ENCODE measurements at places on chromosomes 5 and 9. TPM values are rescaled to one million over a fixed set of nuclear protein-coding genes. Genes with fewer than 3 reads are reported as not detected.

DBH gene
- total RNA-seq, result 2.0 TPM

GPRIN1 gene
- total RNA-seq, result 56.5 TPM

F2RL2 gene
- total RNA-seq, result not detected

ERP44 gene
- 19.2 TPM for total RNA-seq

FOCAD gene
- 111 TPM for total RNA-seq

PCDHGA9 gene
- 18.4 TPM for total RNA-seq

ITGA1 gene
- 7.3 TPM for total RNA-seq

SPAG8 gene
- 9.9 TPM for total RNA-seq

PROB1 gene
- 3.2 TPM for total RNA-seq

SPATA31A3 gene
- not detected for total RNA-seq

CCNG1 gene
- total RNA-seq, result 44.0 TPM

SPEF2 gene
- 19.5 TPM for total RNA-seq

C5orf52 gene
- total RNA-seq, result not detected

MARCOL gene
- total RNA-seq, result not detected

STING1 gene
- total RNA-seq, result 6.4 TPM

TNPO1 gene
- total RNA-seq, result 98.4 TPM

FUBP3 gene
- total RNA-seq, result 52.7 TPM

ALAD gene
- total RNA-seq, result 105 TPM

GFI1B gene
- 0.19 TPM for total RNA-seq

GABRA1 gene
- total RNA-seq, result 129 TPM

IL5 gene
- not detected for total RNA-seq

RAPGEF6 gene
- 64.2 TPM for total RNA-seq

SPARC gene
- 585 TPM for total RNA-seq

CER1 gene
- 0.95 TPM for total RNA-seq

ANKRD31 gene
- total RNA-seq, result 0.95 TPM

IL31RA gene
- total RNA-seq, result not detected

Measured in dorsolateral prefrontal cortex (tissue), 122 donors.